AG04450 (cell line): ENCODE measurements at places on chromosomes 13 and 19.
A peak's percentile ranks its signal among the peaks of the same experiment; 100 is the strongest.

- no peak for DNase-seq
Observed at GRCh38 chr19:47232422-47233211, 1.6 kb upstream of the BBC3 start.

DNA sequence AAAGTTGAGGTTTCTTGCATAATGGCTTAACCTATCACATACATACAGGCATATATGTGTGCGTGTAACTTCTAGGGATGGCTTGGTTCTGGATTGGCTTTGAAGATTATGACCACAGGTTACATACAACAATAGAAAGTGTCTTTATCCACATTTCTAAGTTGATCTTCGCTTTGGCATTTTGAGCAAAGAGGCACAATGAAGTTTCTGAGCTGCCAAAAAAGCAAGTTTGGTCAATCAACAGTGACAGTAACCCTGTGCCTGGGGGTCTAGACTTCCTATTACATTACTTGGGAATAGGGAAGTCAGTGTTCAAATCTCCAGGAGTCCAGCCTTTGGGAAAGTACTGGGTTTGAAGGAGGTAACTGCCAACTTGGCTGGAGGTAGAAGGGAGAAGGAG is 3.1 kb upstream of the SOX1 start:
- no peak for DNase-seq

DNA sequence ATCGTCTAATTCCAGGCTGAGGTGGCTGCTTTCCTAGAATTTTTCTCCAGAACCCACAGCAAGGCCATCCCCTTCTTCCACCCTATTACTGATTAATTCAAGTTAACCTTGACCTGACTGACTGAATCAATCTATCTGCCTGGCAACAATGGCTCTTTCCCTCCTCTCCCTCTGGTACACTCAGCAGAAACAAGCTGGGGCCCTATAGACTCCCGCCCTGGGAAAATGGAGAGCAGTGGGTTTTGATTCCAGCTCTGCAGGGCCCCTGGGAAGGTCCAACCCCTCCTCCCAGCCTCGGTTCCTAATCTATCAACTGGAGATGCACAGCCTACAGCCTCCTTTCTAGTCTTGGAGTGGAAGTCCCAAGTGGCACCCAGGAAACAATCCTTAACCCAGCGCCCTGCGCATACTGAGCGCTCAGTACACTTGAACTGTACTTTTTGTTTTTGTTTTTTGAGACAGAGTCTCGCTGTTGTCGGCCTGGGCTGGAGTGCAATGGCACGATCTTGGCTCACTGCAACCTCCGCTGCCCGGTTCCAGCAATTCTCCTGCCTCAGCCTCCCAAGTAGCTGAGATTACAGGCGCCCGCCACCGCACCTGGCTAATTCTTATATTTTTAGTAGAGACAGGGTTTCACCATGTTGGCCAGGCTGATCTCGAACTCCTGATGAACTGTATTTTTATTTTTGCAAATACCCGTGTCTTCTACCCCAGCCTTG is 5.2 kb upstream of the C3 start:
- no peak for DNase-seq

- no peak for DNase-seq
Observed at GRCh38 chr19:56176881-56177280, 1.1 kb downstream of the GALP start.

DNA sequence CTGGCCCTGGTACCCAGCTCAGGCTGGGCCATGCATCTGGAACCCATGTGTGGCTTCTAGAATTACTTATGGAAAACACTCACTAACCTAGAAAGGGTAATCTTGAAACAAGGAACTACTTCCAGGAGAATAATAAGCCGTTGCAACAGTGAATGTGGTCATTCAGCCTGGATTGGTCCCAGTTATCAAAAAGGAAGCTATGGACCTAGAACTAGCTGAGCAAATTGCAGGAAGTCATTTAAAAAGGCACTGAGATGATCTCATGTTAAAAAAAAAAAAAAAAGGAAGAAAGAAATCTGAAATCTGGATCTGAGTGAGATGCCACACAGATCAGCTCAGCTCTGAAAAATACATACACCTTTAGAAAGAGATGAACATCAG is 59.6 kb downstream of the DCT start:
- DNase-seq: no peak

GRCh38 chr13:30664689-30665275 is 47.1 kb downstream of the USPL1 start:
- DNase-seq: no peak

GRCh38 chr19:39951065-39951650 is 16.7 kb upstream of the FCGBP start:
- no peak for DNase-seq

DNA sequence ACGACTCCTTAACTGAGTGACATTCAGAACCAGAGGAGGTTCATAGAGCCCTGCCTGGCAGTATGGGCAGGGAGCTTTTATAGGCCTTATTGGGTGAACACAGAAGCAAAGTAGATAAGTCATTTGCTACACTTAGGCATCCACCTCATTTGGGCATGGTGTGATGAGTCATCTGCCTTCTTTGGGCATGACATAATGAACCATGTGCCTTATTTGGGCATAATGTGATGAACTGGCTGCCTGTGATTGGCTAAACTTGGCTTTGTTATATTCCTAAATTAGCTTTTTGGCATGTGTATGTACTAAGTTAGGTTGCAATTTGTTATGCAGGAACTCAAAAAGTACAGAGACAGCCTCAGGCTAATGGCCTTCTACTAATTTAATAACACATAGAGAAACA is 2210.2 kb upstream of the PCDH20 start:
- DNase-seq: no peak

DNA sequence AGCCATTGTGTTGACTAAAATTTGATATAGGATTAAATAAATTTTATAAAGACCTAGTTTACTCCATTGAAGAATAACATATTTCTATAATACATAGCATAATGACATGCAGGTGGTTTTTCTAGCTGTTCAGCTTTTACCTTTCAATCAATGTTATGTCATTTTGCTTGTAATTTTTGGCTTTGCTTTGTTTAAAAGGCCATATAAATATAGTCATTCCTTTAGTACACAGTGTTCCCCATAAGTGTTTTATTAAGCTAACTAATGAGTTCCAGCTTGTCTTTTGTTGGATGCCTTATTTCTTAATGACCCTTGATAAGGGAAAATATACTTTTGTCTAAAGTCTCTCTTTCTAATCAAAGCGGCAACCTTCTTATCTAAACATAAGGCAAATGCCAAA is 906.3 kb upstream of the GPC6 start:
- no peak for DNase-seq

DNA sequence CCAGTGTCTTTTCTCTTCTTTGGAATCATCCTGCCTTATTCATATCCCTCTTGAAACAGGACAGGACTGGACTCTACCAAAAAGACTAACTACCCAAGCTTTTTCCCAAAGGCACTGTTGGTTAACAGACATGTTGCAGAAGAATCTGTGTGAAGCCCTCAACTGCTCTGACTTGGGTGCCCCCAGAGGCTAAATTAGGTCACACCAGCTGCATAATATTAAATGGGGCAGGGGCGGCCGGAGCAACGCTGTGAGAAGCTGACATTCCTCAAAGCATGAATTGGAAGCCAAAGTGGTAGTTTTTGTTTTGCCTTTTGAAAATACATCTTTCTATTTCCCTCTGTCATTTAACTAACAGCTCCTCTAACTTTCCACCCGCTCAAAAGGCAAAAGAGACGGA is 185.9 kb downstream of the LHFPL6 start:
- no peak for DNase-seq

- no peak for DNase-seq
Observed at GRCh38 chr13:102968572-102969228, 97.5 kb downstream of the SLC10A2 start.

- DNase-seq: no peak
Observed at GRCh38 chr13:76884186-76884906, 1.9 kb downstream of the KCTD12 start.

- DNase-seq: no peak
Observed at GRCh38 chr13:28819046-28819730, 951 bp upstream of the MTUS2 start.

GRCh38 chr19:16619457-16619856 is 8.5 kb downstream of the MED26 start:
- DNase-seq: no peak

GRCh38 chr13:45352031-45352430 is 11.0 kb upstream of the TPT1 start:
- DNase-seq: no peak

- peak; percentile 96 for DNase-seq
Observed at GRCh38 chr13:20174656-20175405, 14.0 kb upstream of the GJA3 start.

DNA sequence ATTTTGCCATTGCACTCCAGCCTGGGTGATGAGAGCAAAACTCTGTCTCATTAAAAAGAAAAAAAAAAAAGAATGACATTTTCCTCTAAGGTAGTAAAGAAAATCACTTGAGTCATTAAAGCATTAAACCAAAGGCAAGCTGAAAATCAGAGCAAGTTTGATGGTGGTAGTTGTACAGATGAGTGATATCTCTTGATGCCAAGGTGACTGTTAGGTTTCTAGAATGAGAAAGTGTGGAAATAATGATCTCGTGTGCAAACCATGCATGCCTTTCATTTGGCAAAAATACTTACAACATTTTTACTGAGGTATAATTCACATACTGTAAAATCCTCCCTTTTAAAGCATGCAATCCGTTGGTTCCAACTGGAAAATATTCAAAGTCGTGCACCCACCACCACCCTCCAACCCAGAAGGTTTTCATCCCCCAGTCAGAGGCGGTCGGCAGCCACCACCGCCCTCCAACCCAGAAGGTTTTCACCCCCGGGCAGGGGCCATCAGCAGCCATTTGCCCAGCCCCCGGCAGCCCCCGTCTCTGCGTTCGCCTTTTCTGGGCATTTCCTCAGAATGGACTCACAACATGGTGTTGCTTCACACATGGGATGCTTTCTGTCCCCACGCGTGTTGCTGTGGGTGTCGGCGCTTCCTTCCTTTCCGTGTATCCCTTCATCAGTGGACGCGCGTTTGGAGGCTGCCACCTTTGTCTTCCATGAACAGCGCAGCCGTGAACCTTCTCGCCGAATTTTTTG is 90.2 kb downstream of the ATP11A start:
- no peak for DNase-seq

DNA sequence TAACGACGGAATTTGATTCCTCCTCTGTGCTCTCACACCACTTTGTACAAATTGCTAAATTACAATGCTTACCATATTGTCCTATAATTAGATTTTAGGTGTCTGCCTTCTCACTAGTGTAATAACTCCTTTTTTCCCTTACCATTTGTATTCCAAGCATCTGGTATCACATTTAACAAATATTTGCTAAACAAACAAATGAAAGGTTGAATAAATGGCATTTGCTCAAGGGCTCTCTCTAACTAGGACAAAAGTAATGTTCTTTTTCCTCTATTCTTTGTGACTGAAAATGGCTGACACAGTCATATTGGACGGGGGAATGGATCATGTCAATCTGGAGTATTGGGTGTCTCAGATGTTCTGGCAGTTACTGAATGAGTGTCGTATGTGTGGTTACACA is 99.7 kb downstream of the ENOX1 start:
- DNase-seq: no peak

DNA sequence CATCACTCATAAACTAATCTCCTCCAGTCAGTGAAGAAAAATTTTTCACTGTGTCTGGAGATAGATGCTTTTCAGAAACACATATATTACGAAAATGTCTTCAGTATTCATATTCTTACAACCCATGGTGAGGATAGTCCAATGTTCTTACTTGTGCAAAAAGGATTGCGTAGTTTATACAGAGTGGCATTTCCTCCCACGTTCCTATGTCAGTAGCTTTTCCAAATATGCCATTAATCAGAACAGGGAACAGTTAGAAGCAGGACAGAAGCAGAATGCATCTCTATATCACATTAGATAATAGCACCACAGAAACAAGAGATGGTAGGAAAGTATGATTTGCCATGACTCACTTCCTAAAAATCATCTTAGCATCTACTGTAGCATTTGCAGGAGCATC is 282.9 kb downstream of the SLITRK5 start:
- DNase-seq: no peak

DNA sequence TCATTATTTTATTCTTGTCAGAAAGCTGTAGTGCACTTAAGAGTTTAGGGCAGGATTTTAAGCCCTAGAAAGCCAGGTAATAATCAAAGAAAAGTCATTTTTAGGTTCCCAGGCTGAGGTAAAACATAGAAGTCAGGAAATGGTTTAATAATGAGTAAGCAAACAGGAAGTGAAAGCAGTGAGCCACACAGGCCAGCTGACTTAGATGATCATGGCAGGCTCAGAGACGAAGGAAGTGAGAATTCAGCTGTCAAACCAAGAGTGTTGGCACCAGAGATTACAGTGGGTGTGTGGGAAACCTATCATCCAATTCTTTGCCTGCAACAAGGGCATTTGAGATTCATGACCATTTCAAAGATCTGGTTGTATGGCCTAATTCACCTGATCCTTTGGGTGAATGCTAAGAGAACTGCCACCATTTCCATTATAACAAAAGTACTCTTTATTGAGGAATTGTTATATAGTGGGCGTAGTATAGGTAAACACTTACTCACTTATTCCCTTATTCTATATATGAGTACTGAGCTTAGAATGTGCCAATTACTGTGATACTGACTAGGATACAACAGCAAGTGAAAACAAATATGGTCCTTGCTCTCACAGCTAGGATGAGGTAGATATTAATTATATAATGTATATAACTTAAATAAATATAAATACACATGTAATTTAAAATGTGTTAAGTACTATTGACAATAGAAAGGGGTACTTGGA is 103.7 kb upstream of the EDNRB start:
- peak; percentile 24 for DNase-seq

GRCh38 chr13:66037096-66037495 is 1193.0 kb downstream of the PCDH9 start:
- no peak for DNase-seq

DNA sequence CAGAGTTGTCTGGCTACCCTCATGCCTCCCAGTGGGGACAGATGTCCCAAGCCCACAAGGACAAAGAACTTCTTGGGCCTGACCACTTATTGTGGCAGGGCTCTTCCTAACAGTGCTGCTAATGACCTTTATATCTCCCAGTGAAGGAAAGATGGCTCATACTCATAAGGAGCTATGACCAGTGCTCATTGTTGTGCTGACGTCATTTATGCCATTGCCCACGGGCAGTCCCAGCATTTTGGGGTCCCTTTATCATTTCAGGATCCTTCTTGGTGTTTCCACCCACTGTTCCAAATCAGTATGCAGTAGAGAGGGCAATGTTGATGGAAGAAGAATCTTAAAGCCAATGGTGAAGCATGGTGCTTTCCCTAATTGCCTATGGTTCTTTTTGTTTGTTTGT is 1640.0 kb upstream of the PRR20A start:
- no peak for DNase-seq

DNA sequence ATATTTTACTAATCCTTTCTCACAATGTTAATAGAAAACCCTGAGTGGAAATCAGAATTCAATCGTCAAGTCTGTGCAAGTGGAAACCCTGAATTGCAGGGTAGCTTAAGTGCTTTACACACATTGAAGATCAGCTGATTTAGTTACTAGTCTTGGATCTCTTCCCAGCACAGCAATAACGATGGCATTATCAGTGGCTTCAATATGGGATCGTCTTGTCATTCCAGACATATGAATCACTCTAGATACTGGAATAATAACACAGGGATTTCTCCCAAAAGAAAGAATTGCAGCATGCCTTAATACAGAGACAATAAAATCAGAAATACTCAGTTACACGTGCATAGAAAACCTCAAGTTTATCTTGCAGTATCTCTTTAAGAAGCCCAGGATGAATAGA is 12.6 kb upstream of the METTL21C start:
- DNase-seq: peak; percentile 68

- no peak for DNase-seq
Observed at GRCh38 chr13:33284031-33284430, 1.5 kb downstream of the STARD13 start.

GRCh38 chr19:821825-822503 is at the start of gene PLPPR3:
Gene PLPPR3 (minus strand): TSS chr19:821955. CDS start chr19:821559, 396 bp downstream.
- DNase-seq: no peak
